ENCODE measurements at places on chromosomes 12 and 14. TPM values are rescaled to one million over a fixed set of nuclear protein-coding genes. Genes with fewer than 3 reads are reported as not detected.

GRCh38 chr12:55063291-55063690 lies 43.5 kb downstream of the NEUROD4 start:
- no peaks in the 10 kb centered on the region for H3K36me3 ChIP-seq
- DNase-seq = no peak
- no peaks in the 10 kb centered on the region for H3K27me3 ChIP-seq
- H3K4me1 ChIP-seq = no peaks in the 10 kb centered on the region
- no peak overlapping the region for H3K4me3 ChIP-seq

GRCh38 chr12:102702447-102703114 lies 214.5 kb downstream of the PAH start:
- no peaks in the 10 kb centered on the region for H3K27me3 ChIP-seq
- H3K4me1 ChIP-seq = no peaks in the 10 kb centered on the region
- no peak for DNase-seq
- no peaks in the 10 kb centered on the region for H3K36me3 ChIP-seq
- H3K27ac ChIP-seq = no peak overlapping the region

DNA sequence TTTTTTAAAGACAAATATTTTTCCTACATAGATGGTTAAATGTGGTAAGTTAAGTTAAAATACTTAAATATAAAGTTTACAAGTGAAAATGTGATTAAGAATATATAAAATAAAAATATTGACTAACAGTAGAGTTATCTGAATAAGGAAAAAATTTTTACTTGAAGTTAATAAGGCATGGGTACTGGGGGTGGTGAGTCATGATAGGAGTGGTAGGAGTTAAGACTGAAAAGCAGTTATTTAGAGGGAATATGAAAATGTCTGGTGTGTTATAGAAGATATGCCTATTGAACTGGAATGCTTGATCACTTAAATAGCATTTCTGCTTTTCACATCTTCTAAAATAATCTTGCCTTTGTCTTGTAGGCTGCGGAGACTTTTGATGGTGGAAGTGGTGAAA lies 68.7 kb downstream of the CCDC91 start:
- no peaks in the 10 kb centered on the region for H3K36me3 ChIP-seq
- no peaks in the 10 kb centered on the region for H3K4me1 ChIP-seq
- no peak for DNase-seq
- H3K4me3 ChIP-seq = no peak overlapping the region
- H3K27ac ChIP-seq = no peak overlapping the region

DNA sequence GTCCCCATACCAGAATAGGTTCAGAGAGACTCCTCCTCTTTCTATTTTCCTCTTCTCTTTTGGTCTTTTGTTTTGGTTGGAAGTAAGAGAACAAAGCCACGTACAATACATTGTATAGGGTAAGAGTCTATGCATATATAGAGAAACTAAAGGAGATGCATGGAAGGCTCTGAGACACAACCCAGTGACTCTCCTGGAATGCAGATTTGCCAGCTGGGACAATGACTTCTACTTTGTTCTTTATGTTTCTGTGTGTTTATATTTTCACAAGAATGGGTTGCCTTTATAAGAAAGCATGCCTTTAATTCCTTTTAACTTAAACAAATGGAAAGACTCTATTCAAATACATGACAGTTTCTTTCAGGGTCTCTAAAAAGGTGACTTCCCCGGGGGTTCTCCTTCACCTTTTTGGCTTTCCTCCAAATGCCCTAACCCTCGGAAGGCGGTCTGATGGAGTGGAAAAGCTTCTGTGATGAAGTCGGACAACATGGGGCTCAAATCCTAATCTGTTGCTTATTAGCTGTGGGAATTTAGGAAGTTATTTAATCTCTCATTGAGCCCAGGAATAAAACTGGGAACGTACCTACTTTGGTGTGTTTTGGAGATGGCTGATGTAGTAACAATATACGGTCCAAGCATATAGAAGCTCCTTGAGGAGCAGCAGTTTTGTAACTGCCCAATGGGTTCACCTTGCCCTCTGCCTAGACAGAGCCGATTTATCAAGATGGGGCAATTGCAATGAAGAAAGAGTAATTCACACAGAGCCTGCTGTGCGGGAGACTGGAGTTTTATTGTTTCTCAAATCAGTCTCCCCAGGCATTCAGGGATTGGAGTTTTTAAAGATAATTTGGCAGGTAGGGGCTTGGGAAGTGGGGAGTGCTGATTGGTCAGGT lies 9.1 kb upstream of the SERPINA1 start:
- H3K36me3 ChIP-seq = no peaks in the 10 kb centered on the region
- no peak for DNase-seq
- no peaks in the 10 kb centered on the region for H3K4me1 ChIP-seq
- no peak overlapping the region for H3K4me3 ChIP-seq

DNA sequence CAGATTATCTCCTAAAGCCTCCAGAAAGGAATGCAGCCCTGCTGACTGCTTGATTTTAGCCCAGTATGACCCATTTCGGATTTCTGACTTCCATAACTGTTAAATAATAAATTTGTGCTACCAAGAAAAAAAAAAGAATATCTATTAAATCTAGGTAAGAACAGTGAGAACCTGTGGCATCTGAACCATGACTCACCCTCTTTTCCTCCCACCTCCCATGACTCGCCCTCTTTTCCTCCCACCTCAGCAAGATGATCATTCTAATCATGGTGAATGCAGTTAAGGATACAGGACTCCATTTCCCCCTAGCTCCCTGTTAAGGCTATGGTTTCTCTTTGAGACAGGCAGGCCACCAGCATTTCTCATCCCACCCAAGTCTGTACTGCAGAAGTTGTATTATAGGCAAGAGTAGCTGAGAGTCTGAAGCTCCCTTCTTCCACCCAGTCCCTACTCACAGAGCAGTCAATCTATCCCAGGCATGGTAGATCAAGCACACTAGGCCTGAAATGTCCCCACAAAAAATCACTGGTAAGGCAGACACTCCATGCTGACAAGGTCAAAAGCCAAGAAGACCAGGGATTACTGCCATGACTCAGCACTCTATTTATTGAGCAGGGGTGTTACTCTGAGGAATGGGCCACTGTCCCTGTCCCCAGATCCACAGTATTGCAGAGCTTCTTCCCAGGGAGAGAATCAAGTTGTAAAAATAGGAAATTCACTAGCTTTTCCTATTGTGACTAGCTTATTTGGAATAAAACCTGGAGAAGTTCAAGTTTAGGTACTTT lies 188.9 kb downstream of the ADAMTS20 start:
- H3K27ac ChIP-seq = no peak overlapping the region
- no peaks in the 10 kb centered on the region for H3K4me1 ChIP-seq
- no peak overlapping the region for H3K4me3 ChIP-seq
- H3K27me3 ChIP-seq = no peaks in the 10 kb centered on the region

The CTDSP2 gene
- 66.0 TPM for total RNA-seq

The ORAI1 gene
- 9.9 TPM for total RNA-seq
